ENCODE measurements at places on chromosomes 7 and 10. TPM values are rescaled to one million over a fixed set of nuclear protein-coding genes. Genes with fewer than 3 reads are reported as not detected.

GPR15LG gene
- not detected for total RNA-seq

GRCh38 chr7:55073051-55073511 lies 54.3 kb downstream of the EGFR start:
- H3K4me3 ChIP-seq, result no peak overlapping the region
- peak; percentile 83 for DNase-seq
- H3K36me3 ChIP-seq, result peaks cover 5% of the 10 kb centered on the region
- no peaks in the 10 kb centered on the region for H3K27me3 ChIP-seq
- peaks cover 33% of the 10 kb centered on the region for H3K4me1 ChIP-seq
- H3K27ac ChIP-seq, result peak overlapping the region; percentile 88

ZNF22 gene
- 14.6 TPM for total RNA-seq

DNA sequence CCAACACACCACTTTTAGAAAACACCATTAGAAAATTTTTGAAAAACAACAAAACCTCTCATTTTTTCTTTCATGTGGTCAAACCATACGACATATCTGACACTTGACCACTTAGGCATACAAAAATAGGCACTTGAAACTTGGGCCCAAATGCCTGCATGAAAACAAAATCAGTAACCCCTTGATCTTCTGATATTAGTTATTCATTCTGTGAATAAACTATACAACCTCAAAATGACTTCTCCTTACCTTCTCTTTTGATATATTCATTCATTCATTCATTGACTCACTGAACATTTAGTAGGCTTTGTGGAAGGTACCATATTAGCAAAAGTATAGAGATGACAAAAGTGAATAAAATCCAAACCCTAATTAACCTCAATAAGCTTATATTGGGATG lies 26.4 kb downstream of the ITGB1 start:
- no peak overlapping the region for H3K27ac ChIP-seq
- no peak for DNase-seq
- H3K4me3 ChIP-seq, result no peak overlapping the region
- peaks cover 2% of the 10 kb centered on the region for H3K4me1 ChIP-seq

GRCh38 chr7:4882169-4883032 lies 1.1 kb downstream of the RADIL start:
- peaks cover 8% of the 10 kb centered on the region for H3K4me1 ChIP-seq
- no peaks in the 10 kb centered on the region for H3K36me3 ChIP-seq
- H3K27ac ChIP-seq, result peak overlapping the region; percentile 87

- H3K36me3 ChIP-seq, result no peaks in the 10 kb centered on the region
- DNase-seq, result no peak
- no peaks in the 10 kb centered on the region for H3K4me1 ChIP-seq
- no peak overlapping the region for H3K4me3 ChIP-seq
- no peak overlapping the region for H3K27ac ChIP-seq
Observed at GRCh38 chr7:158537516-158537882, 50.1 kb downstream of the PTPRN2 start.

GRCh38 chr10:92110039-92110794 lies 180.7 kb downstream of the CPEB3 start:
- peak; percentile 80 for DNase-seq
- H3K27ac ChIP-seq, result no peak overlapping the region
- H3K4me3 ChIP-seq, result no peak overlapping the region
- H3K27me3 ChIP-seq, result no peaks in the 10 kb centered on the region
- H3K4me1 ChIP-seq, result peaks cover 2% of the 10 kb centered on the region

RNLS gene
- total RNA-seq, result 11.3 TPM

GRCh38 chr10:120614680-120615079 lies 157.7 kb downstream of the PLPP4 start:
- H3K27ac ChIP-seq, result no peak overlapping the region
- no peaks in the 10 kb centered on the region for H3K27me3 ChIP-seq
- DNase-seq, result peak; percentile 48
- no peaks in the 10 kb centered on the region for H3K4me1 ChIP-seq

TNPO3 gene
- 55.0 TPM for total RNA-seq

DNA sequence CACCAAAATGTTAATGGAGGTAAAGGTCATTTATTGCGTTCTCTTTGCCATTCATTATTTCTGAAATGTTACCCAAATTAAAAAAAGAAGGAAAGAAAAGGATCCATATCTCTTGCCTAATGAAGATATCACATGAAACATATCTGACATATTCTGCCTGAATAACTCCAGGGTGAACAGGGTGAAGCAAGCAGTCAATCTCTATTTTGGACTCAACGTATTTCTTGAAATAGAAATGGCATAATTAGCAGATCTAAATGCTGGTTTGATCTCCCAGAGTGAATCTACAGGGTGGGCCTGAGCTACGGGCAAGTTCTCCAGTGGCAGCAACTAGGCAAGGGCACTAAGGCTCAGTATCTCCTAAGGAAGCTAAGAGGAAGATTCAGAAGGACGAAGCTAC lies 24.0 kb downstream of the MPP7 start:
- no peak overlapping the region for H3K27ac ChIP-seq
- DNase-seq, result no peak
- H3K4me3 ChIP-seq, result no peak overlapping the region

- H3K4me3 ChIP-seq, result no peak overlapping the region
- no peak overlapping the region for H3K27ac ChIP-seq
- no peaks in the 10 kb centered on the region for H3K36me3 ChIP-seq
- H3K27me3 ChIP-seq, result no peaks in the 10 kb centered on the region
Observed at GRCh38 chr7:103797647-103798307, 191.7 kb downstream of the RELN start.

CTBP2 gene
- 73.3 TPM for total RNA-seq

- H3K4me3 ChIP-seq, result no peak overlapping the region
- no peaks in the 10 kb centered on the region for H3K36me3 ChIP-seq
- H3K27ac ChIP-seq, result no peak overlapping the region
- H3K27me3 ChIP-seq, result no peaks in the 10 kb centered on the region
- H3K4me1 ChIP-seq, result no peaks in the 10 kb centered on the region
Observed at GRCh38 chr10:11797847-11798633, 25.1 kb upstream of the PROSER2 start.

DNA sequence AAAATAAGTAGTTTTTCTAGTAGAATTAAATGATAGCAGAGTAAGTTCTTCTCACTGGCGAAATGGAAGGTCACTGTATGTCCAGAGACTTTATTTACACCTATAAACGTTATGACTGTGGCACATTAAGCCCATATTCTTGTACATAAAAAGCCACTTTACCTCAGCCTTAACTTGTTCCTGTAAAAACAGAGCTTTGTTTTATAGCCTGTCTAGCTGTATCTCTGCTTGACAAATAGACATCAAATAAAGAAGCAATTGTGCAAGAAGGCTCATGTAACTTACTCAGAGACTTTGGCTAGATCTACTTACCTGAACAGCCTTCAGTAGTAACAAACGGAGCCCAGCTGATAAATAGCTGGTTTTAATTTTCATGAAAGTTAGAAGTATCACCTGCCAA lies 324.1 kb upstream of the BMPER start:
- DNase-seq, result no peak
- H3K27me3 ChIP-seq, result no peaks in the 10 kb centered on the region
- H3K36me3 ChIP-seq, result no peaks in the 10 kb centered on the region
- no peaks in the 10 kb centered on the region for H3K4me1 ChIP-seq

GRCh38 chr10:133261726-133262325 lies 14.8 kb downstream of the ADAM8 start:
- no peaks in the 10 kb centered on the region for H3K36me3 ChIP-seq
- no peaks in the 10 kb centered on the region for H3K27me3 ChIP-seq

TRIM56 gene
- 27.6 TPM for total RNA-seq

- no peaks in the 10 kb centered on the region for H3K27me3 ChIP-seq
- no peak for DNase-seq
- no peak overlapping the region for H3K27ac ChIP-seq
- no peaks in the 10 kb centered on the region for H3K4me1 ChIP-seq
Observed at GRCh38 chr10:11115337-11115736, 97.7 kb downstream of the CELF2 start.

- no peak overlapping the region for H3K4me3 ChIP-seq
- H3K27me3 ChIP-seq, result peaks cover 2% of the 10 kb centered on the region
Observed at GRCh38 chr7:95527033-95527775, 41.5 kb downstream of the ASB4 start.

DNA sequence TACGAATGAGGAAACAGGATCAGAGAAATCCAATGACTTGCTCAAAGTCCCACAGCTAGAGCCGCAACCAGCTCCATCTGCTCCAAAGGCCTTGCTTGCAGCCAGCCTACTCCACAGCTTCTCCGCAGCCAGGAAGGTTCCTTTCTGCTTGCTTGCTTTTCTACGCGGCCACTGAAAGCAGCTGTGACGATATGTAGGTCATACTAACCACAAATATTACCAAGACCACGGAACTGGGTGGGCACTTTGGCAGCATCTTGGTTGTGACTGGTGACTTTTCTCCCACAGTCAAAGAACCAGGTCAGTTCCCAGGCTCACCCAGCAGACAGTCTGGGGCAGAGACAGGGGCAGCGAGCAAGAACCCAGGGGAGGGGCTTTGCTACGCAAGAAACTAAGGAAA lies 86.4 kb downstream of the FAM53B start:
- H3K4me3 ChIP-seq, result no peak overlapping the region
- H3K4me1 ChIP-seq, result no peaks in the 10 kb centered on the region
- H3K27me3 ChIP-seq, result no peaks in the 10 kb centered on the region
- no peak overlapping the region for H3K27ac ChIP-seq
- peak; percentile 85 for DNase-seq
- H3K36me3 ChIP-seq, result no peaks in the 10 kb centered on the region

PNLIP gene
- total RNA-seq, result not detected

- H3K4me1 ChIP-seq, result no peaks in the 10 kb centered on the region
- H3K4me3 ChIP-seq, result no peak overlapping the region
- no peak overlapping the region for H3K27ac ChIP-seq
- no peaks in the 10 kb centered on the region for H3K27me3 ChIP-seq
Observed at GRCh38 chr7:111813306-111813705, 251.0 kb upstream of the IMMP2L start.

LRIT1 gene
- total RNA-seq, result not detected

- no peaks in the 10 kb centered on the region for H3K4me1 ChIP-seq
- H3K4me3 ChIP-seq, result no peak overlapping the region
- H3K27ac ChIP-seq, result no peak overlapping the region
Observed at GRCh38 chr7:139330333-139331030, 10.7 kb upstream of the FMC1 start.

GRCh38 chr7:128054511-128054910 lies 23.3 kb upstream of the LRRC4 start:
- H3K27me3 ChIP-seq, result no peaks in the 10 kb centered on the region
- H3K4me1 ChIP-seq, result no peaks in the 10 kb centered on the region
- H3K36me3 ChIP-seq, result no peaks in the 10 kb centered on the region
- DNase-seq, result no peak
- H3K27ac ChIP-seq, result no peak overlapping the region

MYOZ1 gene
- 0.17 TPM for total RNA-seq

GRCh38 chr10:77319557-77319956 lies 318.1 kb downstream of the KCNMA1 start:
- peak; percentile 73 for DNase-seq
- H3K27me3 ChIP-seq, result no peaks in the 10 kb centered on the region

DNA sequence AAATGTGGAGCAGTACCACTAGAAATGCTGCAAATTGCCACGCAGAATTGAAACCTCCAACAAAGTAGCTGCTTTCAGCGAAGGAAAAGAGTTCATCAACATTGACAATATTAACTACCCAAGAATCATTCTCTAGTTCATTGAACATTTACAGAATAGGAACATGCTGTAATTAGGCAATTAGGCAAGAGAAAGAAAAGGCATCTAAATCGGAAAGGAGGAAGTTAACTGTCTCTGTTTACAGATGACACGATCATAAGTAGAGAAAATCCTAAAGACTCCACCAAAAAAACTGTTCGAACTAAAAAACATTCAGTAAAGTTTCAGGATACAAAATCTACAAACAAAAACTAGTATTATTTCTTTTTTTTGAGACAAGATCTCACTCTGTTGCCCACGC lies 8.9 kb upstream of the PKD1L1 start:
- peaks cover 2% of the 10 kb centered on the region for H3K36me3 ChIP-seq
- H3K27me3 ChIP-seq, result no peaks in the 10 kb centered on the region
- H3K27ac ChIP-seq, result no peak overlapping the region
- DNase-seq, result no peak
- no peaks in the 10 kb centered on the region for H3K4me1 ChIP-seq
- no peak overlapping the region for H3K4me3 ChIP-seq

CYP3A4 gene
- not detected for total RNA-seq

LRRC4 gene
- total RNA-seq, result 0.33 TPM

LIPK gene
- total RNA-seq, result not detected

DNA sequence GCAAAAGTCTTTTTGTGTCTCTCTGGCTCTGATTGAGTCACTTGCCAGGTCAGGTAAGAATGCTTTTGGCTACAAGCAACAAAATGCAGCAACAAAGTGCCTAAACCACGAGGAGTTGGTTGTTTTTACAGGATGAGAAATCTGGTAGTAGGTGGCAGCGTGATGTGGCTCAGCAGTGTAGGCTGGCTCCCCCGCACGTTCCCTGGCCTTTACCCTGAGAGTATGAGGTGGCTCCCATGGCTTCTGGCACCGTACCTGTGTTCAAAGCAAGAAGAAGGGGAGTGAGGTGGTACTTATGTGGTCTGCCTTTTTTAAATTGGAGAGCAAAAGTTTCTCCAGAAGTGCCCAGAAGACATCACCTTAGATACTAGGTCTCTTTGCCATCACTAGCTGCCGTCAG lies 11.7 kb downstream of the PRKRIP1 start:
- no peaks in the 10 kb centered on the region for H3K4me1 ChIP-seq
- peaks cover 18% of the 10 kb centered on the region for H3K36me3 ChIP-seq
- DNase-seq, result no peak
- no peak overlapping the region for H3K27ac ChIP-seq

GPR26 gene
- not detected for total RNA-seq

CLDN4 gene
- total RNA-seq, result 0.26 TPM

DNA sequence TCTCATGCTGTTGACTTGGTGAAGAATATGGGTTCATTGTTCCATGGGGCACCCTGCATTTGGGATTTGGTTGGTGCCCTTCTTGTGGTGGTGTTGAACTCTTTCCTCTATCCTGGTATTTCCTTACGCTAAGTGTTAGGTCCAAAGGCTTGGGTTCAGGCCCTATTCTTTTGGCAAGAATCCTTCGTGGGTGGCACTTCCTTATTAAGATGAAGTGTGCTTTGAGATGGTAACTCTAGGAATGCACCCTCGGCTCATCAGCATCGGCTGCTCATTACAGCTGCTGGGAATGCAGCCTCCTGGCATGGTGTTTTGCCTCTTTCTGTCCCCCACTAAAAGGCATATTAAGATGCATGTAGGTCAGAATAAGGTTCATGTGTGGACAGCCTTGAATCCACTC lies 380.7 kb downstream of the RPS24 start:
- H3K4me1 ChIP-seq, result peaks cover 4% of the 10 kb centered on the region
- peaks cover 2% of the 10 kb centered on the region for H3K27me3 ChIP-seq
- H3K27ac ChIP-seq, result no peak overlapping the region
- DNase-seq, result no peak
- H3K36me3 ChIP-seq, result no peaks in the 10 kb centered on the region

- no peak for DNase-seq
- H3K27me3 ChIP-seq, result no peaks in the 10 kb centered on the region
- no peak overlapping the region for H3K4me3 ChIP-seq
Observed at GRCh38 chr7:121744877-121745276, 128.1 kb upstream of the PTPRZ1 start.

TMEM213 gene
- not detected for total RNA-seq
